ENCODE measurements at places on chromosomes 16 and 17.

GRCh38 chr16:88370365-88370764 lies 12.4 kb upstream of the ZNF469 start:
- H3K27me3 ChIP-seq, result peaks cover 8% of the 10 kb centered on the region
- no peak overlapping the region for H3K4me3 ChIP-seq
- no peak overlapping the region for H3K27ac ChIP-seq
- no peak for DNase-seq
- no peaks in the 10 kb centered on the region for H3K4me1 ChIP-seq
- no peaks in the 10 kb centered on the region for H3K36me3 ChIP-seq

DNA sequence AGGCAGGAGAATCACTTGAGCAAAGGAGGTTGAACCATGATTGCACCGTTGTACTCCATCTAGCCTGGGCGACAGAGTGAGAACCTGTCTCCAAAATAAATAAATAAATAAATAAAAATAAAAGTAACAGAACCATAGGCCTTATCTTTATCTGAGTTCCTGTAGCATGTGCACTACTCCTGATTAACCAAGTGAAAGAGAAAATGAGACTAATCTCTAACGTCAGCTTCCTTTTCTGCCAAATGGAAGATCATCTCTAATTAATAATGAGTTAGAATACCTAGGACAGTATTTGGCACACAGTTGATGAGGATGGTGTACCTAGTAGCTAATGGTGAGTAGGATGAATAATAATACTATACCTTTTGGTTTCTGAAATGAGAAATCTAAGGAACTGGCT lies 520.4 kb downstream of the WWOX start:
- no peaks in the 10 kb centered on the region for H3K36me3 ChIP-seq
- peaks cover 6% of the 10 kb centered on the region for H3K4me1 ChIP-seq
- no peak overlapping the region for H3K27ac ChIP-seq

- H3K4me3 ChIP-seq, result no peak overlapping the region
- H3K4me1 ChIP-seq, result peaks cover 9% of the 10 kb centered on the region
- no peak for DNase-seq
- H3K36me3 ChIP-seq, result no peaks in the 10 kb centered on the region
- no peak overlapping the region for H3K27ac ChIP-seq
- peaks cover 45% of the 10 kb centered on the region for H3K27me3 ChIP-seq
These were observed 250.1 kb upstream of the CDH5 start for GRCh38 chr16:66116163-66117002.

GRCh38 chr17:82447876-82448275 lies 2.7 kb downstream of the CYBC1 start:
- H3K4me3 ChIP-seq, result peak overlapping the region; percentile 69
- H3K4me1 ChIP-seq, result peaks cover 12% of the 10 kb centered on the region
- H3K36me3 ChIP-seq, result no peaks in the 10 kb centered on the region
- DNase-seq, result no peak

- H3K4me3 ChIP-seq, result no peak overlapping the region
- DNase-seq, result no peak
- H3K27me3 ChIP-seq, result no peaks in the 10 kb centered on the region
- peaks cover 16% of the 10 kb centered on the region for H3K36me3 ChIP-seq
- no peaks in the 10 kb centered on the region for H3K4me1 ChIP-seq
These were observed 31.2 kb downstream of the RNF213 start for GRCh38 chr17:80291691-80292487.

GRCh38 chr16:80725566-80726162 lies 78.7 kb downstream of the CDYL2 start:
- no peak overlapping the region for H3K27ac ChIP-seq
- no peaks in the 10 kb centered on the region for H3K4me1 ChIP-seq
- no peak overlapping the region for H3K4me3 ChIP-seq
- peaks cover 5% of the 10 kb centered on the region for H3K27me3 ChIP-seq
- H3K36me3 ChIP-seq, result no peaks in the 10 kb centered on the region

DNA sequence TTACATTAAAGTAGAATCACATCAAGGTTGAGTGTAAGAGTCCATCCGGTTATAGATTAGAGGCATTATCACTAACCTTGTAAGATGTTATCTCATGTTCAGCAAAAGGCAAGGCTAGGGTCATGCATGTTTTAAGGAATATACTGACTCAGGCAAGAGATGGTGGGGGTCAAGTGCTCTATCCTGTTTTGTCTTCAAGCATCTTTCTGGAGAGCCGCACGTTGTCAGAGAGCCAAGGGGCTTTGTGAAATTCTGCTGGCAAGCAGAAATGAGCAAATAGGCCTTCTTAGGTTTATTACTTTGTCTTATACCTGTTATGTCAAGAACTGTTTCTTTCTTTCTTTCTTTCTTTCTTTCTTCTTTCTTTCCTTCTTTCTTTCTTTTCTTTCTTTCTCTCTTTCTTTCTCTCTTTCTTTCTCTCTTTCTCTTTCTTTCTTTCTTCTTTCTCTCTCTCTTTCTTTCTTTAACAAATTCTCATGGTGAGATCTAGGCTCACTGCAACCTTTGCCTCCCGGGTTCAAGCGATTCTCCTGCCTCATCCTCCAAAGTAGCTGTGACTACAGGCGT lies 47.3 kb upstream of the IL34 start:
- H3K4me1 ChIP-seq, result no peaks in the 10 kb centered on the region
- H3K27me3 ChIP-seq, result peaks cover 8% of the 10 kb centered on the region
- no peak overlapping the region for H3K27ac ChIP-seq
- no peak overlapping the region for H3K4me3 ChIP-seq
- DNase-seq, result no peak
- H3K36me3 ChIP-seq, result no peaks in the 10 kb centered on the region

GRCh38 chr17:82696916-82697807 lies 1.3 kb downstream of the RAB40B start:
- H3K36me3 ChIP-seq, result peaks cover 10% of the 10 kb centered on the region
- H3K4me3 ChIP-seq, result peak overlapping the region; percentile 72
- H3K27ac ChIP-seq, result no peak overlapping the region
- no peak for DNase-seq
- peaks cover 5% of the 10 kb centered on the region for H3K4me1 ChIP-seq

DNA sequence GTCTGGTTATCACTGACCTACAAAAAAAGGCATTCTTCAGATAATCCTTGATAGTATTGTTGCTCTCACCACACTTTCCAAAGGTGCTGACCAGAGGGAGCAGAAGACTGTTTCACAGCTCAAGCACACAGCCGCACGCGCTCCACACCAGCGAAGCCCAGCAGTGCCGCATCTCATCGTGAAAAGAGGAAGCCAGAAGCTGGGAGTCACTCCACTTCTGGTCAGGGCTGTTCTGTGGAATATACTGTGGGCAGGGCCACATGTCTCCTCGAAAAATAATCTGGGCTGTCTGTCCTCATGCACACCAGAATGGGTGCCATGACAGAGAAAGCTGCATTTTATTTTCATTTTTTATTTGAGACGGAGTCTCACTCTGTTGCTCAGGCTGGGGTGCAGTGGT lies 7.3 kb upstream of the PRSS36 start:
- H3K4me1 ChIP-seq, result no peaks in the 10 kb centered on the region
- no peak for DNase-seq
- H3K27ac ChIP-seq, result peak overlapping the region; percentile 36
- peaks cover 17% of the 10 kb centered on the region for H3K27me3 ChIP-seq

DNA sequence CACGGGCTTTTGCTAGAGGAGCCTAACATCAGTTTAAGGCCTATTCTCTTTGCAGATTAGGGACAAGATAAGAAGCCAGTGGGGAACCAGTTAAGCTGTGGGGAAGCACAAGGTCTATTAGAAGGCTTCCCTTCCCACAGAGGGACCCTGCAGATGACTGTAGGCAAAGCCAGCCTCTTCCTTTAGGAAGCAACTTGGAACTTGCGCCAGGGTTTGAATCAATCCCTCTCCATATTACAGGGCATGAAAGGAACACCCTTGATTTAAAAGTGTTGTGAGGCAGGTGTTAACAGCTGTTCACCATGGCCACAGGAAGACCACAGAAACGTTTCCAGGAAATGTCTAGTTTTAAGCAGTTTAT lies 77.3 kb downstream of the RPTOR start:
- H3K27ac ChIP-seq, result no peak overlapping the region
- H3K4me3 ChIP-seq, result no peak overlapping the region
- peaks cover 8% of the 10 kb centered on the region for H3K4me1 ChIP-seq

DNA sequence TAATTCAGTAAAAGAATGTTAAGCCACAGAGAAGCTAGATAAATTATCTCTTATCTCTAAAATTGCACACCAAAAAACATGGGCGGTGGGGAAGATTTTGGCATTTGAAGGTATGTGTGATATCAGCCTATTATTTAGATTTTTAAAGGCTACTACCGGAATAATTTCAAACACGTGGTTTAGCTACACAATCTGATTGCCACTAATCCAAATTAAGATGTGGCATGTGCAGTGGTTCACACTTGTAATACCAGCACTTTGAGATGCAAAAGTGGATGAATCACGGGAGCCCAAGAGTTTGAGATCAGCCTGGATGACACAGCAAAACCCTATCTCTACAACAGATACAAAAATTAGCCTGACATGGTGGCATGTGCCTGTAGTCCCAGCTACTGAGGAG lies 584.5 kb downstream of the HS3ST4 start:
- DNase-seq, result no peak
- no peaks in the 10 kb centered on the region for H3K36me3 ChIP-seq

DNA sequence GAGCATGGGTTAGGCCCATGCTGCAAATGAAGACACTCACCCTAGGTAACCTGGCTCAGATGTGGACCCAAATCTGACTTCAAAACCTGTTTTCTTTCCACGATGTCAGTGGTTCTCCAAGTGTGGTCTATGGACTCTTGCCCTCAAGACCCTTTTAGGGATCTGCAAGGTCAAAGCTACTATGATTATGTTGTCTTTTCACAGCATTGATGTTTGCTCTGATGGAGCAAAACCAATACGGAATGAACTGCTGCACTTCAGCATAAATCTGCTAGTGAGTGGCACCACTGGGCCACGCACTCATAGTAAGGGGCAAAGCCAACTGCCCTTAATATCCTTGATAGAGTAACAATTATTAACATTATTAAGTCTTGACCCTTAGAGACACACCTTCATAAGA lies 21.6 kb upstream of the TRIM25 start:
- no peak overlapping the region for H3K4me3 ChIP-seq
- peaks cover 36% of the 10 kb centered on the region for H3K36me3 ChIP-seq
- peaks cover 16% of the 10 kb centered on the region for H3K4me1 ChIP-seq
- no peak overlapping the region for H3K27ac ChIP-seq
- no peaks in the 10 kb centered on the region for H3K27me3 ChIP-seq

- H3K36me3 ChIP-seq, result no peaks in the 10 kb centered on the region
- no peak for DNase-seq
- H3K27ac ChIP-seq, result peak overlapping the region; percentile 18
- H3K4me1 ChIP-seq, result peaks cover 20% of the 10 kb centered on the region
- H3K4me3 ChIP-seq, result no peak overlapping the region
These were observed 41.3 kb upstream of the RASD1 start for GRCh38 chr17:17537311-17538099.

- no peak overlapping the region for H3K4me3 ChIP-seq
- peaks cover 63% of the 10 kb centered on the region for H3K27me3 ChIP-seq
- no peaks in the 10 kb centered on the region for H3K36me3 ChIP-seq
- no peaks in the 10 kb centered on the region for H3K4me1 ChIP-seq
These were observed 118.0 kb upstream of the CRHR1 start for GRCh38 chr17:45666046-45666600.

GRCh38 chr17:7633093-7633492 lies 3.2 kb downstream of the SHBG start:
- H3K4me1 ChIP-seq, result peaks cover 10% of the 10 kb centered on the region
- no peak overlapping the region for H3K4me3 ChIP-seq

DNA sequence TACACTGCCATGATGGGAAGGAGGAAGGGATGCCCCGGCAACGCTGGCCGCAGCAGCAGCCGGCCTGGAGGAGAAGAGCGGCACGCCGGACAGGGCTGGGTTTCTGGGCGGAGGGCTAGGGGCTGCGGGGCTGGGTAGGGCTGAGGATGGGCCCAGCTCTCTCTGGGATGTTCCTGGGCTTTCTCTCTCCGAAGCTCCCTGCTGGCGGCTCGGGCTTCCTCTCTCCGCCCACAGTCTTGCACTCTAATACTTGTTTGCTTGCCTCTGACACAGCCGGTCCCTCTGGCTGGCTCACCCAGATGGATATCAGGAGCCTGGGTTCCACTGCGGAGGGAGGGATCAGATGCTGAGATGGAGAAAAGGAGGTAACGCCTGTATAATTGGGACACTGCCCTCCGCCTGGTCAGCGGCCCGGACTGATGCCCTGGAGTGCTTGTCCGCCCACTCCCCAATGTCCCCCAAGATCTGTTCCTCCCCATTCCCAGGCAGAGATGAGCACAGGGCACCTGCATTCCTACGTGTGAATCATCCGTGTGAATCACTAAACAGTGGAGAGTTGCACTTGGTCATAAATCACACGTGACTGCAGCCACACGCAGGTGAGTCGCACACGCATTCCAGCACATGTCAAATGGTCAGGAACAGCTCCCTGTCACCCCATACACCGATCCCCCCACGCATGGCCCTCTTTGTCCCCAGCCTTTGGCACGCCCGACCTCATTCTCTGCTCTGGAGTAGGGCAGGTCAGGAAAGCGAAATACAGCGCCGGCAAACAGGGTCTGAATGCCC lies at the start of gene ALOXE3:
ALOXE3 (minus strand) TSS at position 535 of the 789 bp plus-strand sequence; CDS start at position 11, 524 bp downstream.
- H3K27ac ChIP-seq, result peak within 1 kb of the TSS; percentile 98
- peak within 1 kb of the TSS; percentile 91 for H3K4me3 ChIP-seq
- DNase-seq, result no peak
- H3K36me3 ChIP-seq, result peaks cover 5% of the 10 kb centered on the region

DNA sequence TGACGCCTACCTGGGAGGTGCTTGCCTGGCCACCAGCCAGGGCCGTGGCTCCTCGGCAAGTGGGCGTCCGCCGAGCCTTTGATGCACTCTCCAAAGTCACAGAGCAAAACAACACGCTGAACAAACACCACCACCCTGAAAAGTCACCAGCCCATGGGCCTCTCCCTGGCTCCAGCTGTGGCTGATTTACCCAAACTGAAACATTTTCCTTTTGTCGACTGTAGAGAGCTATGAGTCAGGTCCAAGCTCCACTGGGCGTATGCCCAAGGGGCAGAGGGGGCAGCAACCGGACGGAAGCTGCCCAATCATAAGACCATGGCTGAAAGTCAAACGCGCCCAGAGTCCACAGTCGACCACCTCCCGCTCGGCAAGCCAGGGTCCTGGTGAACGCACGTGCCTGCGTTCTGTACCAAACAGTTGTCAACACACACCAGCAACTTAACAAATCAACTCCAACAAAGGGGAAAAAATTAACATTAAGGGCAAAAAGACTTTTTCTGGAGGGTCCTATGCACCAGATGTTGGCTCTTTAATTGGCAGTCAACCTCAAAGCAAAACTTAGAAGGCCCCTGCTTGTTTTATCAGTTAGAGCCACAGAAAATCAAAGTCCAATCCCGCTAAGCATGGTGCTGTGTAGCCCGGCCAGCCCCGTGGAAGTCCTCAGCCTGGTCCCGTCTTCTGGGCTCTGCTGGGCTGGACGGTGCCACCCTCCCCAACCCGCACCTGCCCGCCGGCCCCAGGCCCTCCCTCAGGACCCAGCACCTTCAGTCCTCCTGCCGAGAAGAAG lies 47.3 kb downstream of the TBC1D16 start:
- peaks cover 57% of the 10 kb centered on the region for H3K4me1 ChIP-seq
- no peaks in the 10 kb centered on the region for H3K36me3 ChIP-seq
- DNase-seq, result no peak
- H3K27me3 ChIP-seq, result no peaks in the 10 kb centered on the region
- H3K4me3 ChIP-seq, result peak overlapping the region; percentile 43

DNA sequence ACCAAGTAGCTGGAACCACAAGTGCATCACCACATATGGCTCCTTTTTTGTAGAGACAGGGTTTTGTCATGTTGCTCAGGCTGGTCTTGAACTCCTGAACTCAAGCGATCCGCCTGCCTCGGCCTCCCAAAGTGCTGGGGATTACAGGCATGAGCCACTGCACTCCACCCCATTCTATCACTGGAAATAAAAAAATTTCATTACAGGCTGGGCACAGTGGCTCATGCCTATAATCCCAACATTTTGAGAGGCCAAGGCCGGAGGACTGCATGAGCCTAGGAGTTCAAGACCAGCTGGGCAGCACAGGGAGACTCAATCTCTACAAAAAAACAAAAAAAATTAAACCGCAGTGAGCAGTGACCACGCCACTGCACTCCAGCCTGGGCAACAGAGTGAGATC lies 60.1 kb downstream of the BRIP1 start:
- H3K36me3 ChIP-seq, result peaks cover 3% of the 10 kb centered on the region
- H3K27ac ChIP-seq, result no peak overlapping the region
- no peak for DNase-seq
- no peaks in the 10 kb centered on the region for H3K4me1 ChIP-seq
- no peaks in the 10 kb centered on the region for H3K27me3 ChIP-seq
